ENCODE measurements at places on chromosomes 4 and X.

DNA sequence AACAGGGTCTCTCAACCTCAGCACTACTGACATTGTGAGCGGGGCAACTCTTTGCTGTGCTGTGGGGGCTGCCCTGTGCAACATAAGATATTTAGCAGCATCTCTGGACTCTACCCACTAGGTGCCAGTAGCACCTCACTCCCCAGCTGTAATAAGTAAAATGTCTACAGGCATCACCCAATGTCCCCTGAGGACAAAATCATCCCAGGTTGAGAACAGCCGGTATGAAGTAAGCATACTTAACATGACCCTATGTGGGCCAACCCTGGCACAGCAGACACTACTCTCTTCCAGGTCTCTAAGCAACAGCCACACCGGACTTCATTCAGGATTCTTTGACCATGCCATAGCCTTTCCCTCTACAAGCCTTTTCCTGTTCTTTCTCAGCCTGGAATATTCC, 10.5 kb upstream of the MGST2 start:
- peak; percentile 55 for DNase-seq

GRCh38 chrX:32599156-32599555, 612.2 kb downstream of the DMD start:
- DNase-seq: no peak

GRCh38 chr4:173057901-173058300, 110.7 kb upstream of the GALNT7 start:
- DNase-seq: peak; percentile 34

DNA sequence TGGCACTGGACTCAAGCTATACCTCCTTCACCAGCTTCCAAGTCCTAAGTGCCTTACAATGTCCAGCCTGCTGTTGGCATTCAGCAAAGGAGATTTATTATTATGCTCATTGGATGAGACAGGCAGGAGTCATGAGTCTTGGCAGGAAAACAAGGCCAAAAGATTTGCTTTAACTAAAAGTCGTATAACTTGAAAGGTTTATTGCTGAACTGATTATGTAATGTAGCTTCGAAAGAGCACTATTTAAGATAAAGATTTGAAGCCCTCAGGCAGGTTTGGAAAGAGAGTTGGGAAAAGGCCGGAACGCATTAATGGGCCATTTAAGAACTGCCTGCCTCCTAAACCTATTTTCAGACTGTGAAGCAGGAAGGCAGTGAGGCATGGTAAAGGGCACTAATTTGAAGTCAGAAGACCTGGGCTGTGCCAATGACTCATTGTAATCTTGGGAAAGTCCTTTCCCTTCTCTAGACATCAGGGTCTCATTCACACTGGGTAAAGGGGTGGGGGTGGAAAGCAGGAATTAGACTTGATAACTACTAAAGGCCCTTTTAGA, 280.5 kb upstream of the EDA2R start:
- DNase-seq: no peak

GRCh38 chrX:110415440-110416170, 57.0 kb downstream of the RTL9 start:
- peak; percentile 73 for DNase-seq

DNA sequence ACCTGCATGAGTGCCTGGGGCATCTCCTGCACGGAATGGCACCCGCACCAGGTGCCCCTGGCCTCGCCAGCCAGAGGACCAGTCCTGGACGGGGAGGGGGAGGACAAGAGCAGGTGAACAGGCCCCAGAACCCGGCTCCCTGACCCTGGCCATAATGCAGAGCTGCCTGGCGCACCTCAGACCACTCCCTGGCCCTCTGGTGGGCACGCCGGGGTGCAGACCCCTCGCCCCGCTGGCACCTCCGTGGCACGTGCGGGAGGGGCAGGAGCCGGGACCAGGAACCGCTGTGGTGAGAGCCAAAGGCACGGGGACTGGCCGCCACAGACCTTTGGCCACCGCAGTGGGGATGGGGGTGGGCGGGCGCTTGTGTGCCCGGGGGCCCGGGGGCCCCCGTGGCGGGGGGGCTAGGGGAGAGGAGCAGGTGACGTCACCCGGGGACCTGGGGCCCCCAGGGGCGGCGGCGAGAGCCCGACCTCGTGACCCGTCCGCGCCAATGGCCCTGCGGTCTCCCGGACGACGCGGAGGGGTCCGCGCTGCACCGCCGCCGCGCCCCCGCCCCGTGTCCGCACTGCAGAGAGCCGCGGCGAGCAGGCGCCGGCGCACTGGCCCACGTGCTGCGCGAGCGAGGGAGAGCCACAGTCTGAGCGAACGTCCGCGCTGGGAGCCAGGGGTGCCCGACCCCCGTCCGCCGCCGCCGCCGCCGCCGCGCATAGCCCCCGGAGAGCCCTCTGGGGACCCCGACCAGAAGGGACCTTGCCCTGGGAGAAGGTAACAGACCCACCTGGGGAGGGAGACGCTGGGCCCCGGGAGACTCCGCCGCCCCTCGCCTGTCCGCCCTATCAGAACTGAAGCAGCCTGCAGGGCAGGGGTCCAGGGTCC, at the start of gene PNMA3:
Gene PNMA3 (plus strand): TSS at position 600 of the 879 bp plus-strand sequence. CDS start 586 bp downstream, outside the sequence.
- no peak for DNase-seq

DNA sequence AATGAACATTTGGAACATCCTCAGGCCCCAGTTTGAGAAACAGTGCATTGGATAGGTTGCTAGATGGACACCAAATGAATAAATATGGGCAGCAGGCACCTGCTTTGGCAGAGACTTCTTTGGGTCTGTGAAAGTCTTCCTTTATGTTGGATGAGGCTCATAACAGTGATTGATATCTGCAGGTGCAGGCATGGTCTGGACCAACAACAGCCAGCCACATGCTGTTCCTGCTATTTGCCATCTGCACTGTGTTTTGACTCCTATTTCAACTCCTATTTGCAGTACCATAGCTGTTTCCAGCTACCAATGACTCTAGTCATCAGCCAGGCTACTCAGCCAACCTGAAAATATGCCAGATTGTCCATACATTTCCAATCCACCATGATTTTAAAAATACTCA, 60.9 kb downstream of the ANAPC4 start:
- DNase-seq: no peak

DNA sequence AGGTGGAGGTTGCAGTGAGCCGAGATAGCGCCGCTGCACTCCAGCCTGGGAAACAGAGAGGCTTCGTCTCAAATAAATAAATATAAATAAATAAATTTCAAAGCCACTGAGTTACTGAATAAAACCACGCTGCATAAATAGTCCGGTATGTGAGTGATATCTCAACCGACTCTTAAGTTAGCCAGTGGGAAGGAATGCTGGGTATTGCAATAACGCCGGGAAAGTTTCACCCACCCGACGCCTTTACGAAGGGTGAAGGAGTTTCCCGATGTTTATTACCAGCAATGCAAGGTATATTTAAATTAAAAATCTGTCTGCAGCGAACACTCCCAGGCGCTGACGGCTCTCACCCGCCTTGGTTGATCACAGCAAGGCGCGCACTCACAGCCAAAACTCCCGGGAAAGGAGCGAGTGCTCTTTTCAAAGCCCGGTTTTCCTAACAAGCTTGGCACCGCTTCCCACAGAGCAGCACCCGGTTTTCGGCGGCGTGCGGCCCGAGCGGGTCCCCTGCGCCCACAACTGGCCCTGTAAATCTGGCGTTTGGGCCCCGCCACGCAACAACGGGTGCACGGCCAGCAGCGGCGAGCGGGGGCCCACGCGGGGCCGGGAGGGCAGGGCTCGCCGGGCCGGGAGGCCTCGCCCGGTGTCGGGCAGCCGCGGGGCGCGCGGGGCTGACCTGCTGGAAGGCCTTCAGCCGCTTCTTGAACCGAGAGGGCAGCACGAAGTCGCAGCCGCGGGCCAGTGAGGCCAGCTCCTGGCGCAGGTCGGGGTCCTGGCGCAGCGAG, 13.7 kb downstream of the PPP2R3B start:
- DNase-seq: no peak

GRCh38 chrX:45669715-45670340, 469.2 kb upstream of the DIPK2B start:
- no peak for DNase-seq

GRCh38 chrX:135522132-135522530, 1.7 kb downstream of the INTS6L start:
- no peak for DNase-seq

DNA sequence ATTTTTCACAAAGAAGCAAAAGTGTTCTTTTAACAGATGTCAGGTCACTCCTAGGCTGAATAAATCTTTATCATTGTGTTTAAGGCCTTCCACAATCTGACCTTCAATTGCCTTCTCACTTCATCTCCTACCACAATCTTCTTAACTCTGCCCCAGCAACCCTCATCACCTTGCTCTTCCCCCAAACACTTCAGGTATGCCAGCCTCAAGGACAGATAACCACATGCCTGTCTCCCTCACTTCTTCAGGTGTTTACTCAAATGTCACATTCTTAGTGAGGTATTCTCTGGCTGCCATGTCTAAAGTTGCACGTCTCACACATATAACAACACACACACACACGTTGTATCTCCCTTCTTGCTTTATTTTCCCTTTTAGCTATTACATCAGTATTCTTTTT, 146.5 kb downstream of the ANKRD50 start:
- DNase-seq: no peak

DNA sequence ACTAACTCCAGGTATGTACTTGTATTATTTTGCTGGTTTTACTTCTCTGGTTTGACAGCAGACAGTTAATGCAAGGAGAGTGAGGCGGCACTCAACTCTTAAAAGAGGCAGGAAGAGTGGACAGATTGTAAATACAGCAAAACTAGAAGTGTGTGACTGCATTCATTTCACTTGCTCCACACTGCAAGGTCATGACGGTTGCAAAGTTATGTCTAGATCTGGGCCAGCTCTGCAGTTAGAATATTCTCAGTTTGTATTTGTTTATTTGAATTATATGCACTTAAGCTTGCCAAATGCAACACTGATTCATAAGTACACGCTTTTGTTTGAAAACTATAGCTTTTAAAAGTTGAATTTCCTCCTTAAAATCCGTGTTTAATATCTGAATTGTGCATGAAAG, 148.9 kb downstream of the STIM2 start:
- no peak for DNase-seq

DNA sequence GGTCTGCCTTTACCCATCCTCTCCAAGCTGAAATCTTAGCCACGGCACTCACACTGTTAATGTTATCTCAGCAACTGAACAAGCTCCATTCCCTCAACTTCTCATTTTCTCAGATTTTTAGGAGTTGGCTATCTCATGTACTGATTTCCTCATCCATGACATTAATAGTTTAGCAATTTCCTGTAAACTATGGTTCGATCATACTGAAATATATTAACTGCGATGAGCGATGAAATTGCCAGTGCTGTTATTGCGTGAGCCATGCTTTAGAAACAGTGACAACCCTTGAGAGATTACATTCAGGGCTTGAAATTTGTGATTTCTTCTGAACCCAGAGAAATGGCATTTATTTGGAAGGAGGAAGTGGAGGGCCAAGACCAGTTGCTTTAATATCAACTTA, 223.7 kb downstream of the GPAT3 start:
- no peak for DNase-seq

- peak; percentile 33 for DNase-seq
Observed at GRCh38 chr4:105145156-105145902, 1.3 kb upstream of the TET2 start.

- no peak for DNase-seq
Observed at GRCh38 chrX:3678328-3678727, 35.1 kb downstream of the PRKX start.

DNA sequence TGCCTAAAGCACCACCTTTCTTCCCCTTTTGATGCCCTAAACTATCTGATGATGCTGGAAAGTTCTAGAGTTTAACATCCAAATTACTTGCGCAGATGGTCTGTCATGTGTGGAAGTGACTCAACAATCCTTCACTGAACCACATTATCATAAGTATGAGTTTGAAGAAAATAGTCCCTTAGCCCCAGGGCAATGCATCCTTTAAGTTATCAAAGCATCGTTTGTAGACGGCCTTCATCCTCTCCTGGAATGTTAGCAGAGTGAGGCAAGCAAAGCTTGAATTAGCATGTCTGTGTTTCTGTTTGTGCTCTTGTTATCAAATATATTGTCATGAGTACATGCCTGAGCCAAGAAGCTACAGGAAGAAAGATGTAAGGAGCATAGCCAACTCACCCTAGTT, 570.9 kb downstream of the MID1IP1 start:
- no peak for DNase-seq

DNA sequence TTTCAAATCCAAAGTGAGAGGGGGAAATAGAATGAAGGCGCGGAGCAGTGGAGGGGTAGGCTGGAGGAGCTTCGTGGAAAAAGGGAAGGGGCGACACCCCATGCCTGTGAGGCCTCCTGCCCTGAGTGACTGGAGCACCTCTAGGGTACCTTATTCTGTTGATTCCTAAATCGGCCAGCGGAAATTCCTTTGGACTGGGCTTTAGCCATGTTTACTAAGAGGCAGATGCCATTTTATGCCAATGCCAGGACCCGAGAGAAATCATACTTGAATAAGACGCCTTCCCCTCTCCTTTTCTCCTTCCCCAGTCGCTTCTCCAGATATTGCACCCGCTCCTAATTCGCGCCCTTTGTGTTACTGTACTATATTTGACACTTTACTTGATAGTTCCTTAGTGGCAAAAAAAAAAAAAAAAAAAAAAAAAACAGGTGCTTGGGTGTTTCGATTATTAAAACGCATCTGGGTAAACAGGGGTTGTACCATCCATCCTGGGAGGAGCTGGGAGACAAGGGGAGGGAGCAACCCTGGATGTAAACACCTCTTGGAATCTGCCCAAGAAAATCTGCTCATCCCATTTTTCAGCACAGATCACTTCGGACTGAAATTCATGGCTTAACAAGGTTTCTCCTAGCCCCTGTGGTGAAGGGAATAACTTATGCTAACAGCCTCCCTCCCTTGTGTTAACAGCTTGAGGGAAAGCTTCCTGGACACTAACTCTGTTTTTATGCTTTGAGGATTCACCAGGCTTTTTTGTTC, 1.5 kb downstream of the BMP3 start:
- no peak for DNase-seq

DNA sequence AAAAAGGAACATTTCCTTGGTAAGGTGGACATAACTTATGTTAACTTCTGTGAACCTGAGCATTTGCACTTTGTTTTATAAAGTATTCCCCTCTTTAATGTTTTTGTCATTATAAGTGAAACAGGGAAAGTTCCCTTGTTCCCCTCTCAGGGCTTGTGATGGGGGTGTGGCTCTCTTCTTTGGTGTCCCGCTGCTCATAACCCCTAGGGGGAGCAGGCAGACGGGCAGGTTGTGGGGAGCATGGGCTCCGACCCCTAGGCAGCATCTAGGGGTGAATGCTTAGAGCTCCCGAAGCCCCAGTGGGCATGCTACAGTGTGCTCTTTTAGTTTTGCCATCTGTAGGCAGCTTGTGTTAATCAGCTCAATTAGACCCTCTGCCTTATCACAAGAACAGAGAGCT, 200.4 kb downstream of the DACH2 start:
- DNase-seq: no peak

- no peak for DNase-seq
Observed at GRCh38 chrX:84721416-84721815, 219.2 kb upstream of the HDX start.

DNA sequence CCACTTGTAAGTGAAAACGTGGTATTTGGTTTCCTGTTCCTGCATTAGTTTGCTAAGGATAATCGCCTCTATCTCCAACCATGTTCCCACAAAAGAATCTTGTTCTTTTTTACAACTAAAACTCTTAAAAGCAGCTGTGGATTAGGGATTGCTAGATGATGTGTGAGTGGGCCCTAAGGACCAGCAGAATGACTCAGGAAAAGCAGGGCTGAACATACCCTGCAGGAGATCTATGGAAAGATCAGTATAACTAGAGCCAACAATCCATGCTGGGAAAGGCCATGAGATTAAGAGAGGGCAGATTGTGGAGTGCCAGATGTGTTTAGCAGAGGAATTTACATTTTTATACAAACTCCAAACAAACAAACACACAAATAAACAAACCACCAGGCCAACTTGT, 128.4 kb upstream of the TMEM164 start:
- DNase-seq: no peak
